ENCODE measurements at places on chromosomes 7 and 10.

GRCh38 chr7:128352153-128352537 lies 8.4 kb upstream of the RBM28 start:
- no peak for DNase-seq

DNA sequence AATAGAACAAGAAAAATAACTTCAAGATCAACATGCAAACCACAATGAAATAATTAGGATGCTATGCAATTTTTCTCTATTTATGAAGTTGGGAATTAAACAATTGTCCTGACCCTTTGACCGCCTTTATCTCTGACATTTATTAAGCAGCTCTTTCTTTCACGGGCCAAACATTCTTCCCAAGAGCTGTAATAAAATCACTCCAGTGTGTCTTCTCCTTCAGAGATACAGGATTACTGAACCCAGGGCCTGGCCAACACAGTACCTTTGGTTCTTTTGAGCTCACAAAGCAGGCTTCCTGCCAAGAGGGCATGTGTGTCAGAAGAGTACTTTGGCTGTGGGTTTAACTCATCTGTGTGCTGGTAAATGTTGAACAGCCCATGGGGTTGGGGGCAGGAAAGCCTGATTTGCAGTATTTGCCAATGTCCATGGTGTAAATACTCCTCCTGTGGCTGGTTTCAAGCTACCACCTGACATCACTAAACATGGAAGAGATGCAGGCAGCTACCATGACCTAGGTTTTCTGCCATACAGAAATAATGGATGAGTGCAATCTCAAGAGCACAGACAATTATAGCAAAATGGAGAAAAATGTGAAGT lies 121.7 kb downstream of the FANK1 start:
- no peak for DNase-seq

DNA sequence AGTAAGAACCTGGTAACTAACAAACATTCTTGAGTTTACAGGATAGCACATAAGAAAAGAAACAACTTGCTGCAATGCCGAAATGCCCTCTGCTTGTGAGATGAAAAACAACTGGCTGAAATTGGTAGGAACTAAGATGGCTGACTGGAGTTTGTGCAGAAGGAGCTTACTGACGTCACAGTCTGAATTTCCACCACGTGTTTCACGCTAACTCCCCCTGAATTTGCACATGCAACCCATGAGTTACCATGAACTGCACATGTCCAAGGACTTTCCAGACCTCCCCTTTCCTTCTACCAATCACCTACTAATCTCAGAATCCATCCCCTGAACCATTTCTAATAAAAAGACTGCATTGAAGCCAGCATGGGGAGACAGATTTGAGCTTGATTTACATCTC lies 86.3 kb upstream of the KCND2 start:
- DNase-seq: no peak

DNA sequence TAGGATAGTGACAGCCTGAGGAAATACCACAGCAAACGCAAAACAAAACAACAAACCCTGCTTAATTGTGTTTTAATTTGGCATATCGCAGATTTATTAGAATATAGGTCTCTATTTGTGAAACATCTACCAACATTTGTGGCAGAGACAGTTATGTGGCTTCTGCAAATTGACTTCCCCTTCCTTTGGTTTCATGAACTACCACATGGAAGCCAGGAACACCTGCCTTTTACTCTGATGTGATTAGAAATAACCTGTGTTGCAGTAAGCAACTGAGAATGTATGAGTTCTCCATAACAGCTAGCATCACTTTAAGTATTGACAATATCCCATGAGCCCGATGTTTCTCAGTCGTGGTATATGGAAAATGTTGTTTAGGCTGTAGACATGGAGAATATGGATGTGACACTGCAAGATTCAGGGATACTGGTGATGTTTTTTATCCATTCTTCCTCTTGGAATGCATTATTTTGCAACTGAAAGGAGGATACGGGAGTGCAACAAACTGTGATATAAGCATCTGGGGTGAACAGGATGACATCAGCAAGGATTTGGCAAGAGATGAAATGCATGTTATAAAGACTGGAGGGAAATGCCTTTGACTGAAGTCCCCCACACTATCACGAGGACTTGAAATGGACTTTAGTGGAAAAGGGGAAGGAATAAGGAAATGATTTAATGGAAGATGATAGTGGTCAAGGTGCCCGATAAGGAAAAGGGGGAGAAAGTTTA lies 95.9 kb downstream of the CUBN start:
- no peak for DNase-seq

GRCh38 chr7:111765751-111766643 lies 203.7 kb upstream of the IMMP2L start:
- no peak for DNase-seq

DNA sequence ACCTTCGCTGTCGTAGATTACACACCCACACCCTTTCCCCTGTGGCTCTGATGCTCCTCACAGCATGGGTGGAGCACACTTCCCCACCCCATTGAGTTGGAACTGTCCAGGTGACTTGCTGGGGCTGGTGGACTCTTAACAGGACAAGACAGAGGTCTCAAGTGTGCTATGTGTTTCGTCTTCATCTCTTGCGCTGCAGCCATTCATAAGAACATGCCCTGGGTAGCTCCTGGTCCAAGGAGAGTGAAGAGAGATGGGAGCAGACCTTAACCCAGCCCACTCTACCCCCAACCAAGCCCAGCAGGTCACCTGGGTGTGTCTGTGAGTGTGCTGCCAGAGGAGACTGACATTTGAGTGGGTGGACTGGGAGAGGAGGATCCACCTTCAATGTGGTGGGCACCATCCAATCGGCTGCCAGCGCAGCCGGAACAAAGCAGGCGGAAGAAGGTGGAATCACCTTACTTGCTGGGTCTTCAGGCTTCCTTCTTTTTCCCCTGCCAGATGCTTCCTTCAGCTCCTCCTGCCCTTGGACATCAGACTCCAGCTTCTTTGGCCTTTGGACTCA lies 112.4 kb downstream of the HTR5A start:
- no peak for DNase-seq

DNA sequence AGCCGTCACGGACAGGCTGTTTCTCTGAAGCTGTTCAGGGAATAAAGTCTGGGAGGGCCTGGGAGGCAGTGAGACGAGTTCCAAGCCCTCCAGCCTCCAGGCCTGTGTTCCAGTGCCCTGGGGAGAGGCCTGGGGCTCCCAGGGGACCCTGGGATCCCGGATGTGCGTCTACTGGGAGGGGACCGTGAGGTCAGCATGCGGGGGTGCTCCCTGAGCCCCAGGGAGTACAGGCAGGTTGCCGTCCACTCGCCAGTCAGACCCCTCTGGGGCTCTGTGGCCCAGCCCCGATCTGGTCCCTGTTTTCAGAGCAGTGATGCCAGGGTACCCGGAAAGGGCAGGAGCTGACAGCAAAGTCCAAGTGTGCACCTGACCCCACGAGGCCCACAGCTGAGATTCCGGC lies 80.9 kb upstream of the DNAAF5 start:
- no peak for DNase-seq

GRCh38 chr7:74225400-74225799 lies 15.6 kb downstream of the LAT2 start:
- DNase-seq: no peak

DNA sequence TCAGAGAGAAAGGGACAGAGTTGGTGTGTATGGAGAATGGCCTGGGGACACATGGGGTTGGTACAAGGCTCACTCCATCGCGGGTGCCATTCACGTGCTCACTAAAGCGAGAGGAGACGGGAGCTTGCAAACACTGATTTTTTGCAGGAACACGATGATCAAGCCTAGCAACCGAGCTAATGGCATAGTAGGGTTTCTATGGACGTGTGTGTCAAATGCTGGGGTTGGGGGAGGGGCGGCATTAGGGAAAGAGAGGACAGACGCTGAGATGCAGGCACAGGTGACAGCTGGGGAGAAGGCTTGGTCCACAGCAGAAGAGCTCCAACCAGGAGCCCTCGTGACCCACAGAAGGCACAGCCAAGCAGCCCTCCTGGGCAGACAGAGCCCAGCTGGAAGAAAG lies 33.9 kb downstream of the RCC1L start:
- no peak for DNase-seq

DNA sequence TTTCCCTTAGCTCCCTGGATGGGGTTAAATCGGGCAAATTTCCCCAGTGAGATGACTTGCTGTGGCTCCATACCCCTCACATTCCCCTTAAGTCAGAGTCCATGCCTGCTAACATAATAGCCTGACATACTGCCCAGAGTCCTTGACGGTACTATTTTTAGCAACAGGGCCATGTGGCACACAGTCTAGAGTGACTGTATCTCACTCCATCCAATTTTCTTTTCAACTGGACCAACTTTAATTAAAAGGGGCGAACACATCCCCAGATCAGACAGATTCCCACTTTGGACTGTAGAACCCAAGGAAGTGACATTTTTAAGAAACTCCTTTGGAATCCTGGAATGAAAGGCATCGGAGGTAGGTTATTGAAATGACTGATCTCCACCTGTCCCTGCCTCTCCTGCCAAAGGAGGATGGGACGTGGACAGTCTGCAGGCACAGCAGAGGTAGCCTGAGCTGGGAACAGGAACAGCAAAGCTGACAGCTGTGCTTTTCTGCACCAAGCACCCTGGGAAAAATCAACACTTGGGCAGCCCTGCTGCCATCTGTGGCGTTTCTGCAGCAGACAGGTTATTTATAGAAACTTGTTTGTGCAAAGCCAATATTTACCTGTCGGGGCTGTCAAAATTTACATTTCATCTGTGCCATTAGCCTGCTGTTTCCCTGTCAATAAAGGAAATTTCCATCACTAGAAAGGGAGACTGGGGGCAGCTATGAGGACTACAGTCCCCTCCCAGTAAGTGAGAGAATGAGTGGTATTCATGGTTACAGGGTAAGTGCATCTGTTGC lies 221.5 kb upstream of the AOAH start:
- DNase-seq: no peak

- DNase-seq: no peak
These were observed 107.3 kb upstream of the NANOS1 start for GRCh38 chr10:118922226-118922625.
